Activated CD8-positive, alpha-beta memory T cell treated with anti-CD3 and anti-CD28 coated beads for 4 hours (primary cell): ENCODE measurements at places on chromosomes 7 and 10.

- DNase-seq = no peak
These were observed 3.7 kb downstream of the NOD1 start for GRCh38 chr7:30474893-30475292.

GRCh38 chr10:18352175-18352574 is 212.0 kb downstream of the CACNB2 start:
- DNase-seq = no peak

- DNase-seq = no peak
These were observed 302.6 kb downstream of the KLF6 start for GRCh38 chr10:3482200-3482993.

DNA sequence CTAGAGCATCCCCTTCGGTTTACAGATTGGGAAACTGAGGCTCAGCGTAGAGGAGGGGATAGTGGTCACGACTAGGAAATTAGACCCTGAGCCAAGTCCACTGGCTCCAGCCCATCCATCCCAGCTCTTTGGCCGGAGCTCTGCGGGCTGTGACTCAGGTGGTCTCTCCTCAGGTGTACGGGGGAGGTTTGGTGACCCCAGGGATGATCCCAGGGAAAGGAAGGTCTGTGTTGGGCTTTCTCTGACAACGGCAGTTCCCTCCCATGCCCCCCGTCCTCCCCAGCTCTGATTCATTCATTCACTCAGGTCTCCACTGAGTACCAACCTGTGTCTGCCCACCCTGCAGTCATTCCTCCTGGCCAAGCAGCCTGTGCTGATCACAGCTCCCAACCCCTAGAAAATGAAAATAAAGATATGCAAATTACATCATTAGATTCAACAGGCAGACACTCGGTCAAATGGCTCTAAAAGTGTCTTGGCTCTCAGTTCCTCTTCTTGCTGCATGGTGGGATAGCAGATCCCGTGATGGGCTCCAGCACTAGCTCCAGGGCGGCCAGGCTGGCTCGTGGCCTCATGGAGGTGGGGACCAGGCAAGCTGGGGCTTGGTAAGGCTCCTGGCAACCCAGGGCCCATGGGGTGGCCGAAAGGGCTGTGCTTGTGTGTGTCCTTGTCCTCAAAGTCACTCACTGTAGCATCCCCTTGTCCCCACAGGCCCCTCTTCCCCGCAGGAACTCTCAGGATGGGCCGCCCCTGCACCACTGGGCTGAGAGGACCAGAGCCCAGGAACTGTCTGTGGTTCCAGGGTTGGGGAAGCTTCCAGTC is 37.8 kb downstream of the CLRN3 start:
- DNase-seq = no peak

- DNase-seq = no peak
These were observed 340.8 kb downstream of the PHTF2 start for GRCh38 chr7:78139335-78139734.

GRCh38 chr7:80264769-80265495 is 130.3 kb downstream of the GNAI1 start:
- DNase-seq = no peak
